ENCODE measurements at places on chromosomes 13 and 19. TPM values are rescaled to one million over a fixed set of nuclear protein-coding genes. Genes with fewer than 3 reads are reported as not detected.

DNA sequence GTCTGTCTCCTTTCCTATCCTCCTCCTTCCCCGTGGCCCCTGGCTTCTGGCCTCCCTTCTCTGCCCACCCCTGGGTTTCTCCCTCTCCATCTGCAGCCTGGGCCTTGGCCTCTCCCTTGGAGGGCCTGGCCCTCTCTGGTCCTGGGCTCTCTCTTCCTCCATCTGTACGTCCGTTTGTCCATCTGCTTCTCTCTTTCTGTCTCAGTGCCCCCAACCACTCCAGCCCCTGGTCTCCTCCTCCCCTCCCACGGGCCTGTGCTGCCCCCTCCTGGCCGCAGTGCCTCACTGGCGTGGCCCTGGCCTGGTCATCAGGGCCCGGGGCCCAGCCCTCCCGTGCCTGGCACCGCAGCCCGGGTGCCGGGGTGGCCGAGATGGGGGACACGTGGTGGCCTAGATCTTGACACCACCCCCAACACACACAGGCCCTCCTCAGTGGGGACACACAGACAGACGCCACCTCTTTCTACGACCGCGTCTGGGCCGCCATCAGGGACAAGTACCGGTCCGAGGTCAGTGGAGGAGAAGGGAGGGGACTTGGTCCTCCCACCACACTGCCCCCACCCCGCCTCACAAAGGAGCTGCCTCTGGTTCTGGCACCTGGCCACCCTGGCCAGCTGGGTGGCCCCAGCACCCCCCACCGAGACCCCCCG lies 11.3 kb downstream of the PRKCSH start:
- ATAC-seq = peak; percentile 72
- no peaks in the 10 kb centered on the region for H3K36me3 ChIP-seq
- no peak overlapping the region for H3K27ac ChIP-seq
- no peak overlapping the region for H3K4me3 ChIP-seq
- H3K4me1 ChIP-seq = no peaks in the 10 kb centered on the region

GRCh38 chr13:30720172-30720869 lies 15.0 kb upstream of the ALOX5AP start:
- H3K4me1 ChIP-seq = no peaks in the 10 kb centered on the region
- no peak overlapping the region for H3K4me3 ChIP-seq
- no peaks in the 10 kb centered on the region for H3K27me3 ChIP-seq
- H3K27ac ChIP-seq = no peak overlapping the region
- H3K36me3 ChIP-seq = no peaks in the 10 kb centered on the region
- no peak for ATAC-seq

GRCh38 chr19:8506402-8506957 lies 4.0 kb upstream of the PRAM1 start:
- no peaks in the 10 kb centered on the region for H3K27me3 ChIP-seq
- H3K27ac ChIP-seq = peak overlapping the region; percentile 47
- peaks cover 21% of the 10 kb centered on the region for H3K4me1 ChIP-seq
- no peak for ATAC-seq
- H3K4me3 ChIP-seq = peak overlapping the region; percentile 63

DNA sequence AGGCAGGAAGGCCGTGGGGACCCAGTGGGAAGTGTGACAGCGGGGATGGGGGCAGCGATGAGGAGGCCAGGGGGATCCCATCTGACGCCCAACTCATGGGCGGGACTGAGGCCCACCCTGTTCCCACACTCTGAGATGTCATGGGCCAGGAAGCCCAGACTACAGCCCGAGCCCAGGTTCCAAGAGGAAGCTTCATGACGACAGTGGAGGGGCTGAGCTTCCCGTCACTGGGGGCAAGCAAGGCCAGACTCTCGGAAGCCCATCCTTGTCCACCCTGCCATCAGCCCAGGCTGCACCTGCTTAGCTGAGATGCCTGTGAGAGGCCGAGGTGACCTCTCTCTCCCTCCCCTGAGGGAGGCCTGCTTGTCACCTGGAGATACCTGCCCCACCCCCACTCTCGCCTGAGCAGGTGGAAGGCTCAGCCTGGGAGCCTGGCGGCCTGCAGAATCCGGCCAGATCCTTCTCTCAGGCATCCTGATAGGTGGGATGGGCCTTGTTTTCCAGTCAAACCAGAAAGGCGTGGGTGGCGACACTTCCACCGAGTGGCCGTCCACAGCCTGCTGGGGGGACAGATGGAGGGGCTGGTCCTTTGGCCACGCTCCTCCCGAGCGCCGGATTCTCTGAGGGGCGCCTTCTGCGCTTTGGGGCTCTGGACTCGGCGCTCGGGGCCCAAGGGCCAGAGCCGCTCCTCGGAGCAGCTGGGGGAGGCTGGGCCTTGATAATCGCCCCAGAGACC lies 4.8 kb downstream of the ZBTB7A start:
- H3K4me1 ChIP-seq = peaks cover 80% of the 10 kb centered on the region
- peak overlapping the region; percentile 72 for H3K4me3 ChIP-seq
- ATAC-seq = no peak

DNA sequence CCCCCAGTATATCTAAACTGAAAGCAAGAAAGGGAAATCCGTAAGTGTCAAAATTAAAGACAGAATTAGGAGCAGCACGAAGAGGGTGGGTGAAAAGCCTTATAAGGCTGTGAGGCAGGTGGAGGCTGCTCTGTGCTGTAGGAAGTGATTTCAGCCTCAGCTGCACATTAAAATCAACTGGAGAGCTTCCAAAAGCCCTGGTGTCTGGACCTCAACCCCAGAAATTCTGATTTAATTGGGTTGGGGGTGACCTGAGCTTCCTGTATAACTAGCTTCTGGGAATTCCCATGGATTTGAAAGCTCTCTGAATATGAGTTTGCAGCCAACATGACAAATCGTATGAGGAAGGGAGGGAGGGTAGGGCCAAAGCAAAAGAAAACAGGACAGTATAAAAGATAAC lies 242.4 kb upstream of the TMTC4 start:
- H3K4me1 ChIP-seq = no peaks in the 10 kb centered on the region
- no peak for ATAC-seq
- no peak overlapping the region for H3K27ac ChIP-seq
- H3K4me3 ChIP-seq = no peak overlapping the region
- H3K27me3 ChIP-seq = no peaks in the 10 kb centered on the region
- H3K36me3 ChIP-seq = no peaks in the 10 kb centered on the region

GRCh38 chr19:862581-863314 lies 3.3 kb downstream of the CFD start:
- no peak for ATAC-seq
- peak overlapping the region; percentile 45 for H3K27ac ChIP-seq
- peaks cover 55% of the 10 kb centered on the region for H3K27me3 ChIP-seq
- no peak overlapping the region for H3K4me3 ChIP-seq
- no peaks in the 10 kb centered on the region for H3K4me1 ChIP-seq
- no peaks in the 10 kb centered on the region for H3K36me3 ChIP-seq

DNA sequence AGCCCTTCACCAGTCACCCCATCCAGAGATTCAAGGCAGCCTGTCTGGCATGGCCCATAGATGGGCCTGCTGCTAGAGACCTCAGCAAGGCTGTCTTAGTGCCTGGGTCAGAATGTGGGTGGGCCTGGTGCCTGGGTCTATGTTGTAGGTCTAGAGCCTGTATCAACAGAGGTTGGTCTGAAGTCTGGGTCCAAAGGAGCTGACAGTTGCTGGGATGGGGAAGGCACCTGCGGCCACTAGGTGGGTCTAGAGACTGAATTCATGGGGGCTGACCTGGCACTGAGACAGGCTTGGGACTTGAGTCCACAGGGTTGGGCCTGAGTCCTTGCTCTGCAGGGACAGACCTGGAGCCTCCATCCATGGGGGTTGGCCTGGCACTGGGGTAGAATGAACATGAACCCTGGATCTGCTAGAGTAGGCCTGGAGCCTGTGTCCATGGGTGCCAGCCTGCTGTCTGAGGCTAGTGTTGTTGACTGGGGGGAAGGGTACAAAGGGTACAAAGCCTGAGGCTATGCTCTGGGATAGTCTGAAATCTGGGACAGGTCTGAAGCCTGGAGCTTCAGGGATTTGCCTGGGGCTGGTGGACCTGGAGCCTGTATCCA lies 516.8 kb downstream of the OLFM4 start:
- no peak overlapping the region for H3K27ac ChIP-seq
- no peaks in the 10 kb centered on the region for H3K27me3 ChIP-seq
- no peaks in the 10 kb centered on the region for H3K4me1 ChIP-seq
- H3K36me3 ChIP-seq = no peaks in the 10 kb centered on the region
- no peak overlapping the region for H3K4me3 ChIP-seq
- ATAC-seq = no peak

GRCh38 chr13:58823701-58824100 lies 1192.2 kb downstream of the PCDH17 start:
- H3K36me3 ChIP-seq = no peaks in the 10 kb centered on the region
- no peak overlapping the region for H3K4me3 ChIP-seq
- no peak overlapping the region for H3K27ac ChIP-seq
- H3K4me1 ChIP-seq = no peaks in the 10 kb centered on the region
- no peak for ATAC-seq

- H3K4me3 ChIP-seq = no peak overlapping the region
- H3K4me1 ChIP-seq = peaks cover 6% of the 10 kb centered on the region
- H3K27me3 ChIP-seq = no peaks in the 10 kb centered on the region
- no peaks in the 10 kb centered on the region for H3K36me3 ChIP-seq
- ATAC-seq = no peak
Measured at GRCh38 chr13:21071015-21071414, 9.6 kb upstream of the LATS2 start.

DNA sequence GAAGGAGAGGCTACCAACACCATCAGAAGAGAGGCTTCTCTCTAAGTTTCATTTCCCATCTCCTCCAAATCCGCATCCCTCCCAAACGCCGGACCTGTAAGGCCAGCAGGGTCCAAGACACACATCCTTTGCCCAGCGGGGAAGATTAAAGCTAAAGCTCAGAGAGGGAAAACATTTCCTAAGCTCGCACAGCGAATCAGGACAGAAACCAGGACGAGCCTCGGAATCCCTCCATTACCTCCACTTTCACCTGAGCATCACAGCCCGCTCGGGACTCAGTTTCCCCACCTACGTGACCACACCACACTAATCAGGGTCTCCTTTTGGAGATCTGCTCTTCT lies 711 bp upstream of the FOSB start:
- H3K27me3 ChIP-seq = no peaks in the 10 kb centered on the region
- peak overlapping the region; percentile 97 for H3K27ac ChIP-seq
- no peaks in the 10 kb centered on the region for H3K36me3 ChIP-seq
- H3K4me3 ChIP-seq = peak overlapping the region; percentile 67
- peaks cover 37% of the 10 kb centered on the region for H3K4me1 ChIP-seq
- no peak for ATAC-seq

GRCh38 chr19:47539747-47540311 lies 25.0 kb upstream of the NAPA start:
- no peak overlapping the region for H3K27ac ChIP-seq
- H3K4me3 ChIP-seq = no peak overlapping the region
- H3K4me1 ChIP-seq = peaks cover 6% of the 10 kb centered on the region
- no peak for ATAC-seq
- H3K36me3 ChIP-seq = no peaks in the 10 kb centered on the region

GRCh38 chr13:70284371-70284770 lies 176.1 kb upstream of the KLHL1 start:
- H3K36me3 ChIP-seq = no peaks in the 10 kb centered on the region
- H3K27ac ChIP-seq = no peak overlapping the region
- H3K4me3 ChIP-seq = no peak overlapping the region
- no peak for ATAC-seq
- H3K27me3 ChIP-seq = no peaks in the 10 kb centered on the region
- H3K4me1 ChIP-seq = no peaks in the 10 kb centered on the region

DNA sequence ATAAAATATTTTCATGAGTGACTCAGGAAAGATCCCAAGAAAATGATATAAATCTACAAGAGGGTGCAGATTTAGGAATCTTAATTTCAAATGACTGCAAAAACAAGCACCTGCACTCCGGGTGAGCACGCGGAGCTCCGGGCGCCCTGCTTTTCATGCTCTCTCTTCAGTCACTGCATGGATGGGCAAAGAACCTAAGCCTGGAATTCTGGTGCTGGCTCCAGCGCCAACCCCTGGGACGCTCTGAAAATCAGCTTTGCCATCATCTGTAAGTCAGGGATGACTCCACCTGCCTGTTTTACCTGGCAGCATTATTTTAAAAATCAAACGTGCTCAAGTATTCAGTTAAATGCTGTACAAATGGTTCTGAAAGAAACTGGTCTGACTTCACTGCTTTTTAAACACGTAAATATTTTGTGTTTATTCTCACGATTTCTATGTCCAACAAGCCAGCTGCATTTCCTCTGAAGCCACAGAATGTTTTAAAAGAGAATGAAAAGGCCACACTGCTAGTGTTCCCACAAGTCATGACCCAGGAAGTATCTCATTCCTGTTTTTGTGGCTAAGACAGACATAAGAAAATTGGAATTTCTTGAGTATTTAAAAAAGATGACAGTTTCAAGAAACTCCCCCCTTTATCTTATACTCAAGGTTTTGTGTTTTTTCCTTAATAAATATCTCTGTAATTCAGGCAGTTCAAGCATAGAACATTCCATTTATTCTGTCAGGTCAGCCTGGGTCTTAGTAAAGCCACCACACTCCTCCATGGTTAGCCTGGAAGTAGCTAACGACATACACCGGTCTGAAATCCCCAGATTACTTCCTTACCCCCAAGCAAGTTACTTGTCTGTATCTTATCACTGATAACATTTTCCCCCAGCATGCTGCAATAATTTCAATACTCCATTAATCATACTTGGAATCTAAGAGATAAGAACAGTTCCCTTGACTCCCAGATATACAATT lies 81.1 kb downstream of the COL4A1 start:
- H3K4me3 ChIP-seq = no peak overlapping the region
- no peaks in the 10 kb centered on the region for H3K27me3 ChIP-seq
- no peak for ATAC-seq
- peak overlapping the region; percentile 47 for H3K27ac ChIP-seq

The KLK11 gene
- 12.3 TPM for total RNA-seq

The FBXO27 gene
- 9.7 TPM for total RNA-seq

The PEAK3 gene
- 1.3 TPM for total RNA-seq

The GIPR gene
- total RNA-seq = not detected

Measured in gastroesophageal sphincter (tissue), 4 donors.